Urinary bladder (tissue), 4 donors: ENCODE measurements at places on chromosomes 2 and 18.

GRCh38 chr18:13284330-13285027 is 65.9 kb downstream of the LDLRAD4 start:
- DNase-seq = no peak

GRCh38 chr2:169362118-169362893 is at the start of gene LRP2:
Gene LRP2, minus strand, starts transcription at chr2:169362534. Its CDS starts 135 bp downstream, at chr2:169362399.
- no peak for DNase-seq

DNA sequence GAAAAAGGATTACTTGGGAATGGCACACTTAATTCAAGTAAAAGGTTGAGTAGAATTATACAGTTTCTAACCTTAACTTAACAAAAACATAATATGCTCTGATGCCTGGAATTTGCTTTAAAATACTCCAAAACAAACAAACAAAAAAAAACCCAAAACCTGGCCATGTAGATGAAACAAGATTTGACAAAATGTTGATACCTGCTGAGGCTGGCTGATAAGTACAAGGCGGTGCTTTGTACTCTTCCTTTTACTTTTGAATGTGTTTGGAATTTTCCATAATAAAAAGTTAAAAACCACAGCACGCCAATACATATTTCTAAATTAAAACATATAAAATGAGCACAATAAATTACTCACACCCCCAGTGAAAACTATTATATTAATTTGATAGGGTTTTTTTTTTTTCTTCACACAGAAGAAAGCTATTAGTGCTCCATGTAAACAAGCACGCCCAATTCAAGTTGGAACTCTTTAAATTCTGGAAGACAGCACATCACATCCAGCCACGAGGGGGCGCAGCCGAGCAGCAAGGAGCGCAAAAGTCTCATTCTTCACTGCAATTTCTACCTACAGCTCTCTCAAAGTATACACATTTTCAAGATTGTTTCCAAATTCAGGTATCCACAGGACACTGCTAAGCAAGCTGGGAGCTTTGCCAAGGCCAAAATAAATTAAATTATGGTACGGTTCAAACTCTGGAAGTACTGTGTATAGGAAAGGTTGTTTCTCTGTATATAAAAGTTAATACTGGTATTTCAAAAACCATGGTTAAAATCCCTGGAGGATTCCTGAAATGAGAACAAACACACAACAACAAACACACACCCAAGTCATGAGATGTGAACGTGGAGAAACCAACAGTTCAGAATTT is 7.5 kb downstream of the SERTAD2 start:
- DNase-seq = no peak

GRCh38 chr18:13621446-13621849 is 104.9 kb downstream of the FAM210A start:
- no peak for DNase-seq

DNA sequence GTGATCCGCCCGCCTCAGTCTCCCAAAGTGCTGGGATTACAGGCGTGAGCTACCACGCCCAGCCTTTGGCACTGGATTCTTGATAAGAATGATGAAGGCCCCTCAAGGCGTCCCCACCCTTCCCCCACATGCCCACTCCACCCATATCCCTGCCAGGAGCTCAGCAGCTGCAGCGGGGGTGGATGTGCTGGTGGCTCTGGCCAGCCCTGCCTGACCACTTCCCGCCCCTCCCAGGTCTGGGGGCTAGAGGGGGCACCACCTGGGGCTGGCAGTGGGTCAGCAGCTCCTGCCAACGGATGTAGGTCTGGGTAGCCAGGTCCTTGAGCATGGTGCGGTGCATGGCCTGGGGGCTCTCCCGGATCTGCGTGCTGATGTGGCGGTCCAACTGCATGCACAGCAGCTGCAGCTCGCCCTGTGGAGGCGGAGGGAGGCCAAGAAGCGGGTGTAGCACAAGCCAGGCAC is 7.8 kb upstream of the SEMA4C start:
- DNase-seq = no peak

DNA sequence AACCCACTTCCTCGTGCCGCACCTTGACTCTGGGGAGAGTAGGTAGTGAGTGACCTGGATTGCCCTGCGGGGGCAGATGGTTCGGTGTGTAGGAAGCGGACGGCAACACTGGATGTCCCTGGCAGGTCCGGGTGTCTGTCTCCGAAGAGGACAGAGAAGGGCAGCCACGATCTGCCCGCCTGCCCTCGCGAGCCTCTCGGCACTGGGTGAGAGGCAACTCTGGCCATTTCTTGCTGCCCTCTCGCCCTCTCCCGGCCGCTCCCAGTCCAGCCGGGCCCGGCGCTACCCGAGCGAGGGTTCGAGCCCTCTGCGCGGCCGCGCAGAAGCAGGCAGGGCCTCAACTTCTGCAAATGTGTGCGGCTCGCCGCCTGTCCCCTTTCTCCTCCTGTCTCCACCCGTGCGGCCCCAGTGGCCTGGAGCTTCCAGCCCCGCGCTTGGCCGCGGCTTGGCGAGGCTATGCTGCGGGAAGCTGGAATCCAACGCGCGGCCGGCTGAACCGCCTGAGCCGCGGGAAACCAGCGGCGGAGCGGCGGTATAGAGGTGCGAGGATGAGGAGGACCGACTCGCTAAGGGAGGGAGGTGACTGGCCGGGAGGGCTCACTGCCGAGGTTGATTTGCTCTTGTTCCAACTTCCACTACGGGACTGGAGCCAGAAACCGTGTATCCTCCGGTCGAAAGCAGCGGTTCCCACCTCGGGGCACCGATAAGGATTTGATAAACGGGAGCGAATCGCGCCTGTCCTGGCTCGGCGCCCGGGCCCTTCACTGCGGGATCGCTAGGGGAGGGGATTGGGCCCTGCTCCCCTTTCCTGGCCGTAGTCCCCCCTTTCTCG is 1.5 kb downstream of the EPAS1 start:
- no peak for DNase-seq

DNA sequence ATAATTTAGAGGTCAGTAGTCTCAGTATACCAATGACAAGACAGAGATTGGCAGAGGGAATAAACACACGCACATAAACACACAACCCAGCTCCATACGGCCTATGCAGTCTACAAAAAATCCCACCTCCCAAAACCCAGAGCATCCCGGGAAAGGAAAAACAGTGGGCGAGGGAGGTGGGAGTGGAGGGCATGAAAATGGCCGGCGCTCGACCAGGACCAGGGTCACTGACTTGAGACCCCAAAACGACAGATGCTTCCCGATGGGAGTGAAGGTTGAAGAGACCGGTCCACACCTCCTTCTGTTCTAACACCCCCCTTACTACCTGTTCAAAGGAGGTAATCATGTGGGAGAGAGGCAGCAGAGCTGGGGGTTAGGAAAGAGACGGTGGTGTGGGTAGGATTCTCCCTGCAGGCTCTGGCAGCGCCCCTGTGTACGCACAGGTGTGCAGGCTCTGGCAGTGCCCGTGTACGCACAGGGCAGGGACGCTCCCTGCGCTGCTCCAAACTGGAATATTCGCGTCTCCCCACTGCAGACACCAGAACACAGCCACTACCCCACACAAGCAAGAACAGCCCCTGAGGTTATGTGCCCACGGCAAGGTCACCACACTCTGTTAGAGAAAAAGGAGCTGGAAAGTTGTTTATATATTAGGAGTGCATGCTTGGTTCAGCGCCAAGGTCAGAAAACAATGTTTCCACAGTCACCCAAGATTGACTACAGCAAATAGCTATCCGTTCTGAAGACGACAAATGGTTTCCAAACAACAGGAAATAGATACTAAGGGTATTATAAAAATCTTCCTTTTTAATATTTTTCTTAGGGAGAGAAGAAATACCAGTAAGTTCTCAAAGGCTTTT is 67.9 kb downstream of the EIPR1 start:
- DNase-seq = no peak

GRCh38 chr2:49978341-49978740 is 824.0 kb upstream of the FSHR start:
- DNase-seq = no peak

DNA sequence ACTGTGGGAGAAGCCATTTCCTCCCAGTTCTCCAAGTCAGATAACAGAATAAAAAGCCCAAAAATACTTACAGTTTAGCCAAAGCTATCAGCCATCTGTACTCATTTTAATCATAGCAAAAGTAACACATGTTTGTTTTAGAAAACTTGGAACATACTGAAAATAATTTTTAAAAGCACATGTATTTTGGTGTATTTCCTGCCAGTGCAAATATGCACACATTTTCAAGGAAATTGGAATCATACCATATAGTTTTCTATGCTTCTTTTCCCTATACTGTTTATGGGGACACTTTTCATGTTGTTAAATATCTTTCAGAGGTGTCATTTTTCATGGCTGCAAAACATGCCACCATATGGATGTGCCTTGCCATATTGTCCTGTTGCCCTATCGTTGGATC is 51.2 kb downstream of the BOD1L2 start:
- no peak for DNase-seq

- DNase-seq = no peak
These were observed 4.8 kb upstream of the CELF4 start for GRCh38 chr18:37570336-37570930.

GRCh38 chr2:166812166-166812891 is 76.0 kb upstream of the XIRP2 start:
- no peak for DNase-seq

GRCh38 chr18:59783138-59783537 is 85.9 kb upstream of the CCBE1 start:
- DNase-seq = no peak

- no peak for DNase-seq
These were observed 94.8 kb upstream of the CYRIA start for GRCh38 chr2:16760426-16760825.

GRCh38 chr2:115652652-115653051 is 1210.2 kb downstream of the DPP10 start:
- DNase-seq = no peak

- no peak for DNase-seq
These were observed 535.5 kb upstream of the ID2 start for GRCh38 chr2:8146132-8147005.

DNA sequence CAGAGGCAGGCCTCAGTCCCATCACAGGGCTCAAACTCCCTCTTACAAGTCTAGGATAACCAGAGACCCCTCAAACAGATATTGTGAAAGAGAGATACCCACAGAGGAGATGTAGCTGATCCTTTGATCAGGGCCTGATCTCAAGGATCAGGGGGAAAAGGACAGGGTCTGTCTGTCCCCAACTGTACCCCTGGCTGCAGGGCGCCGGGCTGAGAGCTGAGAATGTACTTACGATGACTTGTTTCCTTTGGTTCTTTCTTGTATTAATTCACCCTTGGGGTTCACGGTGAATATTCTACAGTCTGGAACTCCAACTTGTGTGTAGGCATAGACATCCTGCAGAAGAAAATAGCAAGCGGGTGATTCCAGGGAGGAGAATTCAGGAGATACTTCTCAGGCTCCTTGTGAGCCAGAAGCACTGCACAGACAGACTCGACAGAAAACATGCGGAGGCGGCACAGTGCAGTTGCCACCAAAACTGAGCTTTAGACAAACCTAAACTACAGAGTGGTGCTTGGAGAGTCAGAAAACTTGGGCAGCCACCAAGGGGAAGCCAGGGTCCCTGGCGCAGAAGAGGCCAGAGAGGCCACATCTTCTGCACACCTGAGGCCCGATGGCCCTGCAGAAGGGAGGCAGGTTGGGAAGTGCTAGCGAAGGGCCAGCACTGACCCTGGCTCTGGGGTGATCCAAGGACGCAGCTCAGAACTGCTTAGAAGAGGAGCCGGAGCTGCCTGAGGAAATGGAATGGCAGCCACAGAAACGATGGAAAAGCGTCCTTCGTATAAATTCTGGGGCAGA is 73.9 kb downstream of the EMILIN2 start:
- no peak for DNase-seq

- DNase-seq = no peak
These were observed 73.9 kb upstream of the UXS1 start for GRCh38 chr2:106267997-106268396.

DNA sequence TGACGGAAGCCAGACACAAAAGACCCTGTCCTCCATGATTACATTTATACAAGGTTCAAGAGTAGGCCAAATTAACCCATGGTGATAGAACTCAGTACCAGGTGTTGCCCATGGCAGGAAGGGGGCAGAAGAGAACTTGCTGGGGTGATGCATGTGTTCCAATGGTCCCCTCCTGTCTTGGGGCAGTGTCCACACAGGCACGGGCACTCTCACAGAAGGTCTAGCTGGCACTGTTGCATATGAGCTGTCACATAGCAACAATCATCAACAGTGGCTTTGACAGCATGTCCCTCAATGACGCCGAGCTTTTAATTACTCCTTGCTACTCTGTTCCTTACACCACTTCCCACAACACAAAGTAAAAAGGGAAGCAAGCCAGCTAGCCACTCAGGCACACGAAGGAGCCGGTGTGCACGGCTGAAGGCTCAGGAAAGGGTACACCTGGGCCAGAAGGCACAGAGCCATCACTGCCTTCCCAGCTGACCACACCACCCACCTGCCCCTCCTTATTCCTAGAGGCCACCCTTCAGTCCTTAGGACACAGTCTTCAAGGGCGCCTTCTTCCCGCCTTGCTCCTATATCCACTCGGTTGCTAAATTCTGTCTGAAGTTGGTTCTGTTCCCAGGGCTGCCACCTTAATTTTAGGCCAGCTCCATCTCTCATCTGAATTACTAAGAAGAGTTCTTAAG is 28.9 kb downstream of the RPL31 start:
- DNase-seq = no peak

- no peak for DNase-seq
These were observed 250.3 kb downstream of the ANAPC1 start for GRCh38 chr2:111633643-111634042.

- no peak for DNase-seq
These were observed 37.3 kb downstream of the GKN2 start for GRCh38 chr2:68915393-68915792.

- DNase-seq = no peak
These were observed 117.7 kb upstream of the MCFD2 start for GRCh38 chr2:47033102-47033880.

DNA sequence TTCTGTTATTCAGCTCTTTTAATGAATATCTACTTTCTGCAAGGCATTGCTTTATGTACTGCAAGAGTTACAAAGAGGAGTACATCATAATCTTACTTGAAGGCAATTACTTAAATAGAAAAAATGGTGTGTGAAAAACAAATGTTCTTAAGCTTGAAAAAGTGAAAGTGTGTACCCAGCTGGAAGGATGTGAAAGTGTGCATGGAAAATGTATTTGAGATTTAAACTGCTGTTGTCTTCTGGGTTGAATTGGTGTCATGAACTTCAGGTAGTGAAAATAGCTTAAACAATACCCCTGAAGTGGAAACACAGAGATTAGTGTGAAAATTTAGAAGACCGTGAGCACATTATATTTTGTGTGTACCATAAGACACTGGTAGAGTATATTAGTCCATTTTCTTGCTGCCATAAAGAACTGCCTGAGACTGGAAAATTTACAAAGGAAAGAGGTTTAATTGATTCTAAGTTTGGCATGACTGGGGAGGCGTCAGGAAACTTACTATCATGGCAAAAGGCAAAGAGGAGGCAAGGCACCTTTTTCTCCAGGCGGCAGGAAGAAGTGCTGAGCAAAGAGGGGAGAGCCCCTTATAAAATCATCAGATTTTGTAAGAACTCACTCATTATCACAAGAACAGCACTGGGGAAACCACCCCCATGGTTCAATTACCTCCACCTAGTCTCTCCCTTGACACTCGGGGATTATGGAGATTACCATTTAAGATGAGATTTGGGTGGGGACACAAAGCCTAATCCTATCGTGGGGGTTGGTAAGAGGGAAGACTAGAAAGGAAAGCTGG is 38.8 kb downstream of the SCN2A start:
- no peak for DNase-seq
